ENCODE measurements at places on chromosomes 5 and 9. TPM values are rescaled to one million over a fixed set of nuclear protein-coding genes. Genes with fewer than 3 reads are reported as not detected.

GRCh38 chr9:115922444-115922843, 231.1 kb upstream of the PAPPA start:
- no peaks in the 10 kb centered on the region for H3K36me3 ChIP-seq
- H3K27ac ChIP-seq = no peak overlapping the region
- H3K4me1 ChIP-seq = no peaks in the 10 kb centered on the region
- no peaks in the 10 kb centered on the region for H3K27me3 ChIP-seq
- DNase-seq = no peak

Gene C9orf152
- total RNA-seq = not detected

DNA sequence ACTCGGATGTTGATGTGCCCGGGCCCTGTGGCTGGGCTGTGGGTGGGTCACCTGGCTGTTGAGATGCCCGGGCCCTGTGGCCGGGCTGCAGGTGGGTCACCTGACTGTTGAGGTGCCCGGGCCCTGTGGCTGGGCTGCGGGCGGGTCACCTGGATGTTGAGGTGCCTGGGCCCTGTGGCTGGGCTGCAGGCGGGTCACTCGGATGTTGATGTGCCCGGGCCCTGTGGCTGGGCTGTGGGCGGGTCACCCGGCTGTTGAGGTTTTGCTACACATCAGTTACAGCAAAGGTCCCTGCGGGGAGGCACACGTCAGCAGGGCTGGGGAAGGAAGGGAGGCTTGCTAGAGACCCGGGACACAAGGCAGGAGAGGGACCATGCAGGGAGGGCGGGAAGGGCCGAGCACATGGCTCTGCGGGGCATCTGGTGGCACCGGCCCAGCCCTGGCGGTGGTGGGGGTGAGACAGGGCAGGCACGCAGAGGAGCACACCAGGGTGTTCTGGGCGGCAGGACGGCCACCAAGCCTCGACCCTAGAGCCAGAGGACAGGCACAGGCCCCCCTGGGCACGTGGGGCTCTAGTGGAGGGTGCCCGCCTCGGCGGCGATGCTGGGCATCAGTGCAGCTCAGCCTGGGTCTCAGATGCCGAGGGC, 35.4 kb downstream of the PNPLA7 start:
- no peak for DNase-seq
- no peaks in the 10 kb centered on the region for H3K27me3 ChIP-seq
- no peaks in the 10 kb centered on the region for H3K36me3 ChIP-seq
- H3K4me3 ChIP-seq = no peak overlapping the region
- H3K4me1 ChIP-seq = no peaks in the 10 kb centered on the region

- H3K27ac ChIP-seq = no peak overlapping the region
- DNase-seq = no peak
- no peak overlapping the region for H3K4me3 ChIP-seq
- H3K27me3 ChIP-seq = no peaks in the 10 kb centered on the region
Measured at GRCh38 chr9:81431641-81432040, 257.7 kb downstream of the TLE1 start.

- DNase-seq = peak; percentile 51
- peak overlapping the region; percentile 96 for H3K27ac ChIP-seq
- peak overlapping the region; percentile 94 for H3K4me3 ChIP-seq
Measured at GRCh38 chr9:35729700-35730485, 2.1 kb downstream of the TLN1 start.

GRCh38 chr9:96777426-96777864, 442 bp downstream of the ZNF510 start:
- H3K27me3 ChIP-seq = no peaks in the 10 kb centered on the region
- H3K4me3 ChIP-seq = peak overlapping the region; percentile 82
- no peak for DNase-seq
- H3K36me3 ChIP-seq = peaks cover 8% of the 10 kb centered on the region

Gene ANKRD34B
- not detected for total RNA-seq

- H3K4me1 ChIP-seq = peaks cover 15% of the 10 kb centered on the region
- H3K27ac ChIP-seq = no peak overlapping the region
- H3K4me3 ChIP-seq = no peak overlapping the region
- H3K36me3 ChIP-seq = no peaks in the 10 kb centered on the region
- H3K27me3 ChIP-seq = no peaks in the 10 kb centered on the region
- DNase-seq = no peak
Measured at GRCh38 chr9:72856972-72857623, 95.8 kb downstream of the ALDH1A1 start.
